ENCODE measurements at places on chromosomes 16 and 17.

GRCh38 chr17:42097691-42098631, at the start of gene ZNF385C:
ZNF385C (minus strand) TSS chr17:42098473; CDS start chr17:42063056, 35,417 bp downstream.
- DNase-seq = peak; percentile 12

- DNase-seq = no peak
Observed at GRCh38 chr16:85899444-85899843, 482 bp downstream of the IRF8 start.

- DNase-seq = no peak
Observed at GRCh38 chr16:85998868-85999729, 100.1 kb downstream of the IRF8 start.

GRCh38 chr17:75130632-75131277, 787 bp downstream of the NT5C start:
- DNase-seq = peak; percentile 72

GRCh38 chr17:68750208-68750562, 149.0 kb upstream of the FAM20A start:
- DNase-seq = no peak

GRCh38 chr16:25747160-25747758, 55.5 kb downstream of the HS3ST4 start:
- DNase-seq = no peak

DNA sequence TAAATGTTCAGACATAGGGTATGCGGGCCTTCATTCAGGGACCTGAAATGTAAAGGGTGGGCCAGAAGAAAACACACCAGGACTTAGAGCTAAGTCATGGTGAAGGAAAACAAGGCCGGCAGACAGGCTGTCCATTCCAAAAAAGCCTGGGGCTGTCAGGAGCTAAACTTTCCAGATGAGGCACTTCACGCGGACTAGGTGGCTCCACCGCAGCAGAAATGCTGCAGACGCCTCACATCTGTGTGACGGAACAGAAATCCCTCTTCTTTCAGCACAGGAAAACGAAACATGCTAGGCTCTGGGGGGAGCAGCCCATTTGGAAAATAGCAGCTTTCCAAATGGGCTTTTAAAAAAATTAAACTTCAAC, 88.7 kb downstream of the HS3ST3A1 start:
- DNase-seq = peak; percentile 20

GRCh38 chr17:27895123-27895895, 2.1 kb upstream of the LYRM9 start:
- DNase-seq = no peak

GRCh38 chr17:3903881-3904290, 11.0 kb upstream of the CAMKK1 start:
- DNase-seq = no peak
